Activated CD4-positive, alpha-beta T cell treated with anti-CD3 and anti-CD28 coated beads for 36 hours (primary cell): ENCODE measurements at places on chromosomes 6 and 20. TPM values are rescaled to one million over a fixed set of nuclear protein-coding genes. Genes with fewer than 3 reads are reported as not detected.

SLC44A4 gene
- total RNA-seq, result 0.27 TPM

DNA sequence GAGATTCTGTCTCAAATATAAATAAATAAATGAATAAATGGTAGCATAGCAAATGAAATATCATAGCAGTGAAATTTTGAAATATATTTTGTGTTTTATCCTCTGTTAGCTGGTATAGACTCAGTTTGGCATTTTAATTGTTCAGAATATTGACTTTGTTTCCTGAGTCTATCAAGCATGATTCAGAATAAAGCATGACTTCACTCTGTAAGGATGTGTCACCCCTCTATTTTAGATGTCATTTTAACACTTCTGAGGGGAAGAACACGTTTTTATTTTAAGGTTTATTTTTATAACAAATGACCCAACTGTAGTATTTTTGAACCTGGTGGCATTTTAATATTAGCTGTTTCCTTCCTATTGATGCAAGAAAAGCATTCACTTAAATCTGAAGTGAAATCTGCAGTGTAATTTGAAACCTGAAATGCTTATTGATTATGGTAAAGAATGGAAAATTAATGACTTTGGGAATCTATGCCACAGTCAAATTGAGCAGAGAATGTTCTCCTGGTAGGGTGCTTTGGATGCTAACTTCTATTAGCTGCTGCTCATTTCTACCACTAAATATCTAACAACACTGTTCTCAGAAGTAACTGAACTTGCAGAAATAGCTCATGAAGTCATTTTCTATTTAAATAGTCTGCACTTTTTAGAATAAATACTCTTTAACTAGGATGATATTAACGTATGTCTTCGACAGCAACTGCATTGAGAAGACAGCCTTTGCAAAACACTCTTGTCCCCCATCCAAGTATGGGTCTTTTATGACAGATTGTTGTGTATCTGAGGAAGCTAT lies 114.2 kb downstream of the SOX4 start:
- no peak for DNase-seq

GRCh38 chr6:17470938-17471327 lies 77.5 kb downstream of the CAP2 start:
- no peak for DNase-seq

ZC3H12D gene
- total RNA-seq, result 72.2 TPM

DNA sequence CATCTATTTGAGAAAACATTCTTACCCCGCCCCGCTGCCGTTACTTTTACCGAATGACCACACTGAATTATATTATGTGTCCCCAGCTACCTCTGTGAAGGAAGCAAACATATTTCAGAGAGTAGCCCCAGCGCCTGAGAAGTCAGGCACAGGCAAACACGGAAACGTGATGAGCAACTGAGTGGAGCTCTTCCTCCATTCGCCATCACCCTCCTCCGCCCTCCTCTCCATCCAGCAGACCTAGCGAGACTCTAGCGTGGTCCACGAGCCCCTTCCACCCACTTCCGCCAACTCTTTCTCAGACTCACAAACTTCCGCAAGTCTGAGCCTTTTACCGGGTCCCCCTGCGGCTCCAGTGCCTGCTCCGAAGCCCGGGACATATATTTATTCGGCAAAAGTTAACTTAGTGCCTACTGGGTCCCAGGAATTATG lies 582 bp downstream of the SNRPB start:
- peak; percentile 73 for DNase-seq

SLA2 gene
- total RNA-seq, result 52.6 TPM

GRCh38 chr6:33211666-33212422 lies 3.5 kb downstream of the RING1 start:
- DNase-seq, result no peak

DNA sequence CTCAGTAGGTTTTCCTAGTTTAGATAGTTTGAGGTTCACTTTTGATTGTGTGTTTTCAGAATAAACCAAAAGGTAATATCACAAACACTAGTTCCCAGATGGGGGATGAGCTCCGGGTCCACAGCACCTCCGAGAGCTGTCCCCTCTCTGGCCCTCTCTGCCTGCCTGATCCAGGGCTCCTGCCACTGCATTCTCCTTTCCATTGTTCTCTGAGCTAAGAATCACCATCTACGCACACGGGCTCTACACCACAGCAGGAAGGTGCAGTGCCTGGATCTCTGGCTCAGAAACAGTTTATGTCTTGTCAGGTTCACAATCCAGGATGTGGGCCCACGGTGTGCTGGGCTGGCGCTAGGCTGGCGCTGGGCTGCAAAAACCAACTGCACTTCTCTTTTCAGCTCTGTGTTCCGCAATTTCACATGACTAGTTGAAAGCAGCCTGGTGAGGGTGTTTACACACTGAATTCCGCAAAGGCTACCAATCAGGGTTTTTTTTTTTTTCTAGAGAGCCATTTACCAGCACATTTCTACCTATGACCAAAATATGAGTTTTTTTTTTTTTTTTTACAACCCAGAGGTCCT lies 167.5 kb downstream of the SOD2 start:
- no peak for DNase-seq

CALHM5 gene
- not detected for total RNA-seq

DNA sequence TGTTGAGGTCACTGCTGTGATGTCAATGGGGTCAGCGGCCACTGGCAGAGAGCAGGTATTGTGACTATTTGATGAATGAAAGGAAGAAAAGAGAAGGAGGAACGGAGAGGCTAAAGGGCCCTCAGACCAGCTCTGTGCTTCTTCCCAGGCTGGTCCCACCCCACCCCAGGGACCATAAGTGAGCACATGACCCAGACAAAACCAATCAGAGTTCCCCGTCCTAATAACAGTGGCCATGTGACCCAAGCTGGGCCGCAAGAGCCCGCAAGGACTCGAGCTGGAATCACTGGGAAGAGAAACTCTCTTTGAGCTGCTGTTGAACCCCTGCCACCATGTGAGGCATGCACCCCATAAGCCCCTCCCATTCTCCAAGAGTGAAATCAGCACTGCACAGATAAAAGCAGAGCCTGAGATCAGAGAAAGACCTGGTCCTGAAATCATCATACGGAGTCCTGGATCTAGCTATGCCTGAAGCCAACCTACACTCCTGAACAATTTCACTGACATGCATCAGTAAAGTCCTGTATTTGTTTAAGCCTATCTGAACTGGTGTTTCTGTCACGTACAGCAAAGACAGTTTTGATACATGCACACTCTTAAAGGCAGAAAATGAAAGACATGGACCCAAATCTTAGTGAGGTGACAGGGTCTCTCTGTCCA lies 90.2 kb downstream of the PREX1 start:
- DNase-seq, result no peak

ADGRF5 gene
- not detected for total RNA-seq

DNA sequence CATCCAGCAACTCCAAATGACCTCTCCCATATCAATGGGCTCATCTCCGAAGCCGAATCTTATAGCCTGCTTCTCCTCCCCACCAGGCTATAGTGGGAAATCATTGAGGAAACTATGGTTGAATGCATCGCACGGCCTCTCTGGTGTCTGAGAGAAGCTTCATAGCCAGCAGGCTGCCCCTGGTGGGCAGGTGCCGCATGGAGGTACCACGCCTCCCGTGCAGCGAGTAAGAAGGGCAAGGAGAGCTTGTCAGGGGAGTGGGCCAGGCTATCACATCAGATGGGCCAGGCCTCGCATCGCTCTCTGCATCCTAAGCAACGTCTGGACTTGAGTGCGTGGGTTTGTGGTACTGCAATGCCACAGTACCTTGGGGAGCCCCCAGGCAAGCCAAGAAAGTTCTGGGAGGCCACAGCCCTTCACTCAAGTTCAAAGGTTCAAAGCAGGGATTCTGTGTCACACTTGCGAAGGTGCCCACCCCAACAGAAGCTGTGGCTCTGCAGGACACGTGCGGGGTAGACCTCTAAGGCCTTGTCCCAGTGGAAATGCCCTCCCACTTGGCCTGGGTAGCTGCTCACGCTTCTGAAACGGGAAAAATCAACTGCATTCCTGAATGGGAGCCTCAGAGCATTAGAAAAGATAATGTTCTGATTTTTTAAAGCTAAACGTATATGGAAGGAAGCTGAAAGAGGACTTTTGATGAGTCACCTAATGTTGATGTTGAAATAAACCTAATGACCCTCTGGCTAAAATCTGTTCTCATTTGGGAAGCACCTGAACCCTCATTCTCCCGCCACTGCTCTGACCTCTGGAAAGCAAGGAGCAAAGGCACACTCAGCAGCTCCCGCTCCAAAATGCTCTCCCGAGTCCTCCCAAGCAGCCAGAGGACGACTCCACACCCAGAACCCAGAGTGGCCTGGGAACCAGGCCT lies 8.4 kb upstream of the IRF4 start:
- DNase-seq, result no peak

DNA sequence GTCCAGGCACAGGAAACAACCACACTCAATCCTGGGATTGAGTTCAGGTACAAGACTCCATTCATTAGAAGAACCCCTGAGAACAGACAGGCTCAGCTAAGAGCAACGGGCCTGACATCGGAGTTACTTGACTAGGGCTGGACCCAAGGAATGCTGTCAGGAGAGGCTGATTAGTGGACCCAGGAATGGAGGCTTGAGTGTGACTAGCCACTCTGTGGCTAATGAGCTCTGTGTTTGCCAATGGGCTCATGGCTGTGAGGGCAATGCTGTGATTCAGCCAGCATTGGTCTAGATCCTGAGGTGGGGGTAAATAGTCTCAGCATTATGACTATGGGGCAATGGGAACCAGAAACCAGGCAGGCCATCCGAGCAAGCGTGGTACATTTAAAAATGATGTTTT lies 71.8 kb downstream of the RIOK1 start:
- DNase-seq, result no peak

HLA-DMB gene
- 2.3 TPM for total RNA-seq
